ENCODE measurements at places on chromosomes 7 and 10.

DNA sequence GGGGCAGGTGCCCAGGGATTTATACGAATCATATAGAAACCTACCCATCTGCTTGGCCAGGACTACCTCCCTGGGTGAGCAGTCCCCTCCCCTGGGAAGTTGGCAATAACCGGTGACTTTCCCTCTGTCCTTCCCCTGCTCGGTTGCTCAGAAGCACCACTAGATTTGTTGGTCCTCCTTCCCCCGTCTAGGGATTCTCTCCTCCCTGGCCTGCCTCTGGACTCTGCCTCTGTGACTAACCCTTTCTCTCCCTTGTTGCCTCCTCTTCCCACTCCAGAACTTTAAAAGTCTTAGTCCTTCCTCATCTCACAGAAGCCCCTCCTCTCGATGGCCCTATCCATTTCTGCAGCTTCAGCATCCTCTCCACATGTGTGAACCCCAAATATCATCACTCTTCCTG is 9.8 kb downstream of the CALHM3 start:
- H3K4me1 ChIP-seq, result no peaks in the 10 kb centered on the region
- H3K36me3 ChIP-seq, result no peaks in the 10 kb centered on the region
- H3K27me3 ChIP-seq, result no peaks in the 10 kb centered on the region
- H3K4me3 ChIP-seq, result no peak overlapping the region
- no peak overlapping the region for H3K27ac ChIP-seq

- H3K36me3 ChIP-seq, result peaks cover 3% of the 10 kb centered on the region
- no peak for DNase-seq
- no peak overlapping the region for H3K4me3 ChIP-seq
- no peaks in the 10 kb centered on the region for H3K4me1 ChIP-seq
- H3K27ac ChIP-seq, result no peak overlapping the region
- H3K27me3 ChIP-seq, result no peaks in the 10 kb centered on the region
Measured at GRCh38 chr7:129923709-129924108, 29.1 kb downstream of the UBE2H start.

- H3K4me3 ChIP-seq, result no peak overlapping the region
- H3K27ac ChIP-seq, result no peak overlapping the region
- H3K36me3 ChIP-seq, result no peaks in the 10 kb centered on the region
Measured at GRCh38 chr10:103256613-103257012, 10.9 kb downstream of the RPEL1 start.

- H3K36me3 ChIP-seq, result no peaks in the 10 kb centered on the region
- H3K27ac ChIP-seq, result no peak overlapping the region
Measured at GRCh38 chr7:8084836-8085235, 116.2 kb downstream of the GLCCI1 start.

GRCh38 chr10:68154211-68154497 is 44.9 kb downstream of the MYPN start:
- H3K27me3 ChIP-seq, result no peaks in the 10 kb centered on the region
- peak overlapping the region; percentile 58 for H3K27ac ChIP-seq
- DNase-seq, result peak; percentile 68
- H3K4me1 ChIP-seq, result peaks cover 15% of the 10 kb centered on the region
- no peaks in the 10 kb centered on the region for H3K36me3 ChIP-seq
- no peak overlapping the region for H3K4me3 ChIP-seq

DNA sequence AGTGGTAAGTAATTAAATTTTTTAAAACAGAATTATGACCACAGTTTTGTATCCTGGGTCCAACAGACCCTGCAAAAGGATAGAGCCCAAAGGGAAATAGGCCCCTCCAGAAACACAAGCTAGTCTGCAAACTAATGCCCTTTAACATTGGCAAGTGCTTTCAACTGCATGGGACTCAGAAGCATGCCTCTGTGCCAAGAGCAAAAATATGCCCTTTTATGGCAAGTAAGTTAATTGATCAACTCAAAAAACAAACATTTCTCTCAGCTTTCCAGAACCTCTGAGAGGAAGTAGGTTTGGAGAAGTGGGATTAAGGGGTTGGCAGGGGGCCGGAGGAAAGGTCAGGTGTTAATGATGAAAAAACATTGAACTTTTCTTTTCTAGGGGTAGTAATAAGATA is 186.6 kb upstream of the PRSS1 start:
- no peak overlapping the region for H3K27ac ChIP-seq
- H3K36me3 ChIP-seq, result no peaks in the 10 kb centered on the region
- no peak overlapping the region for H3K4me3 ChIP-seq
- no peak for DNase-seq
- no peaks in the 10 kb centered on the region for H3K4me1 ChIP-seq

DNA sequence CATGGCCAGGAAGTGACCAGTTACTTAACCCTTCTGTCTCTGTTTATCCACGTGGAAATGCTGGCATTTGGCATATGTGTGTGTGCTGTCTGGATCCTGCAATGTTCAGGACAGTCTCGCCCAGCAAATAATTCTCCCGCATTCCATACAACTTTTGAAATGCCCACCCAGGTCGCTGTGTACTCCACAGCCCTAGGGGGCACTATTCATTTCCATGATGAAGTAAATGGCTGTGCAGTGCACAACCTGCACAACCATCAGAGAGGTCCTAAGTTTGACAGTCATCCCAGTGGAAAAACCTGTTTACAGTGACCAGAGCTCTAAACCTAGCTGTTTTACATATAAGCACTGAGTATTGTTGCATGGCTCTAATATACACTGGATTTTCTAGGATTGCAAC is 38.1 kb downstream of the ZNF503 start:
- no peaks in the 10 kb centered on the region for H3K27me3 ChIP-seq
- no peak overlapping the region for H3K4me3 ChIP-seq
- no peak for DNase-seq
- no peaks in the 10 kb centered on the region for H3K36me3 ChIP-seq
- peaks cover 4% of the 10 kb centered on the region for H3K4me1 ChIP-seq

DNA sequence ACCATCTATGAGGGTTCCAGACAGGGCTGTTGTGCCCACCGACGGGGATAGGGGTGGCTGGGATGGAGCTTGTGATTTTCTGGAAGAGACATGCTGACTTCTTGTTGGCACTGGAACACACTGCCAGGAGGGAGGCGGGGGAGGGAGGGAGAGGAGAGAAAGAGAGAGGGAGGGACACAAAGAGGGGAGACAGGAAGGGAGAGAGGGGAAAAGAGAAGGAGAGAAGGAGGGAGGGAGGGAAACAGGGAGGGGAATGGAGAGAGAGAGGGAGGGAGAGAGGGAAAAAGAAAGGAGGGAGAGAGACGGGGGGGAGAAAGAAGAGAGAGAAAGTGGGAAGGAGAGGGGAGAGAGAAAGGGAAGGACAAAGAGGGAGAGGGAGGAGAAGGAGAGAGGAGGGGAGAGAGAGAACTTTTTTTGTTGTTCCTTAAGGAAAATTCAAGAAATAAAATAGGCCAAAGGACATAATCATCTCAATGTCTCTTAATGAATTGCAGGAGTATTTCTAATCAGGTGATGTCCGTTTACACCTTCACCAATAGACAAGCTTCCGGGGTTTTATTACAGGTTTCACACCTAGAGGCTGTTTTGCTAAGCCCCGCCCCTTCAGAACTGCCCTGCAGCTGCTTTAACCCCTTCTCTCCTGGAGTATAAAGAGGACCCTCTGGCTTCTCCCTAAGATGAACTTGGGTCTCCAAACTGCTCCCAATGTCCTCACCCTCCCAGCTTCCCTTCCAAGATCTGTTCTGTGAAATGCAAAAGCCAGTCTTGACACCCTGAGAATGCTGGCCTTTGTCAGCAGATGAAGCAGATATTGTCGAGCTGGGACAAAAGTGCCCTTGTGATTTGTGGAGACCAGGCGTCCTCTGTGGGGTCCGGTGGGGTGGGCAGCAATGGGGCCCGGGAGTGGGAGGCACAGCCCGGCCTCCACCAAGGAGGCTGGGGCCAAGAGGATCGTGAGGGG is 82.0 kb upstream of the GTF2IRD1 start:
- H3K36me3 ChIP-seq, result no peaks in the 10 kb centered on the region
- no peak overlapping the region for H3K27ac ChIP-seq
- H3K4me1 ChIP-seq, result peaks cover 9% of the 10 kb centered on the region
- DNase-seq, result peak; percentile 20
- no peaks in the 10 kb centered on the region for H3K27me3 ChIP-seq
- H3K4me3 ChIP-seq, result no peak overlapping the region

GRCh38 chr7:152704796-152705384 is 28.9 kb upstream of the XRCC2 start:
- no peak for DNase-seq
- H3K27ac ChIP-seq, result no peak overlapping the region
- no peaks in the 10 kb centered on the region for H3K36me3 ChIP-seq
- H3K4me3 ChIP-seq, result no peak overlapping the region
- H3K4me1 ChIP-seq, result no peaks in the 10 kb centered on the region

GRCh38 chr7:47192978-47193377 is 388.9 kb downstream of the TNS3 start:
- H3K27ac ChIP-seq, result no peak overlapping the region
- H3K36me3 ChIP-seq, result no peaks in the 10 kb centered on the region

GRCh38 chr10:126504063-126504760 is 115.9 kb upstream of the ADAM12 start:
- DNase-seq, result peak; percentile 79
- H3K36me3 ChIP-seq, result no peaks in the 10 kb centered on the region
- no peak overlapping the region for H3K27ac ChIP-seq
- no peaks in the 10 kb centered on the region for H3K4me1 ChIP-seq

DNA sequence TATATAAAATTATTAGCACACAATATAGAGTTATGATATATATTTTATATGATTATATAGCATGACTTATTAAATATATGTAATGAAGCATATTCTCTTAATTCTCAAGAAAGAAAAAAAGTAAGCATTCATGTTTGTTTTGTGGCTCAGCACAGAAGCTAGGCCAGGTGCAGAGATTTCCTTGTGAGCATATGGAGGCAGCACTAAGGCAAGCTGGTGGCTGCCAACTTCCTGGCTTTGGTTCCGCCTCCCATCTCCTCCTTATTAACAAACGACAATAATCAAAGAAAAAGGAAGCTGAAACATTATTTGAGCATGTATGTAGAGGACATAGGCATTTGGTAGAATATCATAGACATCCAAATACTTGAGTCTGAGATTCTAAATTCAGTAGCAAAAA is 130.3 kb downstream of the ST7 start:
- no peaks in the 10 kb centered on the region for H3K27me3 ChIP-seq
- peaks cover 26% of the 10 kb centered on the region for H3K4me1 ChIP-seq
- no peak for DNase-seq
- no peak overlapping the region for H3K27ac ChIP-seq
- no peaks in the 10 kb centered on the region for H3K36me3 ChIP-seq

- H3K4me1 ChIP-seq, result no peaks in the 10 kb centered on the region
- no peak overlapping the region for H3K4me3 ChIP-seq
- no peaks in the 10 kb centered on the region for H3K36me3 ChIP-seq
- no peak overlapping the region for H3K27ac ChIP-seq
- no peak for DNase-seq
Measured at GRCh38 chr7:47602272-47603004, 20.5 kb upstream of the TNS3 start.

- no peaks in the 10 kb centered on the region for H3K36me3 ChIP-seq
- no peak overlapping the region for H3K4me3 ChIP-seq
- H3K27me3 ChIP-seq, result no peaks in the 10 kb centered on the region
Measured at GRCh38 chr7:17206349-17206905, 92.0 kb upstream of the AHR start.
